ENCODE measurements at places on chromosomes 11 and 22.

DNA sequence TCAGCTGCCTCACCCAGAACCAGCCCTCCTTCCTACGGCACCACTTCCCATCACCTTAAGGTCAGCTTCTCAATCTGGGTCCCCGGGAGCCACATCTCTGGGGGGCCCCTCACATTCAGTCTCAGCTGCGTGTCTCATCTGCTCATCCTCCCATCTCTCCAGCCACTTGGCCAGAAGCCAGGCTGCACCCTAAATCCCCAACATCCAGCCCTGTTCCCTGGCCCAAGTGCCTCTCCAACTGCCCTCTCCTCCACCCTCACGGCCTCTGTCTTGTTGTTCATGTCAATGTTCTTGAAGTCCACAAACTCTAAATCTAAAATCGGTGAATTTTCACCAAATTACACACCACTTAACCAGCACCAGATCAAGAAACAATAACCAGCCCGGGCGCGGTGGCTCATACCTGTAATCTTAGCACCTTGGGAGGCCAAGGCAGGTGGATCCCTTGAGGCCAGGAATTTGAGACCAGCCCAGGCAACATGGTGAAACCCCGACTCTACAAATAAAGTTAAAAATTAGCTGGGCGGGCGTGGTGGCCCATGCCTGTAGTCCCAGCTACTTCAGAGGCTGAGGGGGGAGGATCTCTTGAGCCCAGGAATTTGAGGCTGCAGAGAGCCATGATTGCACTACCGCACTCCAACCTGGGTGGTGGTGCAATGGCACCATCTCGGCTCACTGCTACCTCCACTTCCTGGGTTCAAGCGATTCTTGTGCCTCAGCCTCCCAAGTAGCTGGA is 33.7 kb downstream of the A4GALT start:
- no peak for DNase-seq

DNA sequence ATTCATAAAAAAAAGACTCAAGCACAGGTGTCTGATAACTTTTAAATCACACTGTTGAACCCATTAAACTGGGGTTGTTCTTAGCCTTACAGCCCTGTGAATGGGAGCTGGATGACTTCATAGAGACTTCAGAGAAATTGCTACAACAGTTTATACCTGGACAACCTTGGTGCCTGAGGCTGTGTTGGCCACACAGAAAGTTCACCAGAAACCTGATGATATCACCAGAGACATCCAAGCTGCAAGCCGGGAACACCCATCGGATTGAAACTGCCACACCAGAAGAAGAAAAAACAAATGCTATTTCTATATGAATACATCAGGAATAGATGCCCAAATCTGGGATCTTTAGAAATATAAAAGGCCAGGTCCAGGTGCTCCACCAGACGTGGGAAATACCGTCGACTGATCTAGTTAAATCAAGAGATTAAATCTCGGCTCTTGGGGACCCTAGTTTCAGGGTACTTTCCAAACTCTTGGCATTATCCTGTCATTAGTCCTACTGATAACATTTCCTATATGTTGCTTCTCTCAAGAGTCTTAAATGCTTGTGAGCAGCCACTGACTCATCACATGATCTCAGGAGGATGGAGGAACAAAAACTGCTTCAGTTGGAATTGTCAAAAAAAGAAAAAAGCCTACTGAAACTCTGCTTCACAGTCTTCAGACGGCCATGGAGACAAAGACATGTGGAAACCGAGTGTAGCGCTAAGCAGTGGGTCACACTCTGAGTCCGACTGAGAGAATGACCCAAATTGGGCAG is 28.6 kb upstream of the APOL5 start:
- DNase-seq = no peak

DNA sequence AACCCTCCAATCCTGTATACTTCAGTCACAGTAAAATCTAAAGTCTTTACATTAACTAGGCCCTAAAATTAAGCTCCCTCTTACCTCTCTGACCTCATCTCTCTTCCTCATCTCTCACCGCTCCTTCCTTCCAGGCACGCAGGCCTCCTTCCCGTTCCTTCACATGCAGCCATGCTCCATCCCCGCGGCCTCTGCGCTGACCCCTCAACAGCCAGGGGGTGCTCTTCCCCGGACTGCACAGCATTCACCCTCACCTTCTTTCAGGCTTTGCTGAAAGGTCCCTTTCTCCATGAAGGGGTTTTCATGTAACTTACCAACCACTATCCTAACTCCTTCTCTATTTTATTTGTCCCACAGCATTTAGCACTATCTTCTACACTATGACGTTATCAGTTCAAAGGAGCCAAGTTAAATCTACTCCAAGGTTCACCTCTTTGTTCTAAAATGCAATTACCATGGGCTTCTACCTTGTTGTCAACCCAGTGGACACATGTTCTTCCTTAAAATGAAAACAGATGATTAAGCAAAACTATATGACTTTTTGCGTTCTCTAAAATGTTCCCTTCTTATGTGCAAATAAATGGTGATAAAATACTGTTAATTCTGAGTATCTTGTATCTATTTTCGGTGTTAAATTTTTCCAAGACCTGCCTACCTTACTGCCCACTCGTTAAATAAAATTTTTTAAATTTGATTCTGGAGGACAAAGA is 57.8 kb upstream of the APOA1 start:
- no peak for DNase-seq

GRCh38 chr22:32542677-32543357 is 68.2 kb downstream of the FBXO7 start:
- no peak for DNase-seq

GRCh38 chr11:35112056-35112845 is 26.7 kb upstream of the CD44 start:
- no peak for DNase-seq

DNA sequence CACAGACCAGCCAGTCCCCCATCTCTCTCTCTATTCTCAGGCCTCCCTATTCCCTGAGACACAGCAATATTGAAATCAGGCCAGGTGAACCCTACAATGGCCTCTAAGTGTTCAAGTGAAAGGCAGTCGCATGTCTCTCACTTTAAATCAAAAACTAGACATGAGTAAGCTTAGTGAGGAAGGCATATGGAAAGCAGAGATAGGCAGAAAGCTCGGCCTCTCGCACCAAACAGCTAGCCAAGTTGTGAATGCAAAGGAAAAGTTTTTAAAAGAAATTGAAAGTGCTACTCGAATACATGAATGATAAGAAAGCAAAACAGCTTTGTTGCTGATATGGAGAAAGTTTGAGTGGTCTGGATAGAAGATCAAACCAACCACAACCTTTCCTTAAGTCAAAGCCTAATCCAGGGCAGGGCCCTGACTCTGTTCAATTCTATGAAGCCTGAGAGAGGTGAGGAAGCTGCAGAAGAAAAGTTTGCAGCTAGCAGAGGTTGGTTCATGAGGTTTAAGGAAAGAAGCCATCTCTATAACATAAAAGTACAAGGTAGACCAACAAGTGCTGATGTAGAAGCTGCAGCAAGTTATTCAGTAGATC is 19.8 kb upstream of the MPZL2 start:
- no peak for DNase-seq

- no peak for DNase-seq
These were observed 238.9 kb downstream of the BRD1 start for GRCh38 chr22:49588739-49589138.

- no peak for DNase-seq
These were observed 409.6 kb downstream of the GUCY1A2 start for GRCh38 chr11:106608677-106609076.

- DNase-seq = no peak
These were observed 67.2 kb downstream of the ZC3H12C start for GRCh38 chr11:110160437-110160836.

DNA sequence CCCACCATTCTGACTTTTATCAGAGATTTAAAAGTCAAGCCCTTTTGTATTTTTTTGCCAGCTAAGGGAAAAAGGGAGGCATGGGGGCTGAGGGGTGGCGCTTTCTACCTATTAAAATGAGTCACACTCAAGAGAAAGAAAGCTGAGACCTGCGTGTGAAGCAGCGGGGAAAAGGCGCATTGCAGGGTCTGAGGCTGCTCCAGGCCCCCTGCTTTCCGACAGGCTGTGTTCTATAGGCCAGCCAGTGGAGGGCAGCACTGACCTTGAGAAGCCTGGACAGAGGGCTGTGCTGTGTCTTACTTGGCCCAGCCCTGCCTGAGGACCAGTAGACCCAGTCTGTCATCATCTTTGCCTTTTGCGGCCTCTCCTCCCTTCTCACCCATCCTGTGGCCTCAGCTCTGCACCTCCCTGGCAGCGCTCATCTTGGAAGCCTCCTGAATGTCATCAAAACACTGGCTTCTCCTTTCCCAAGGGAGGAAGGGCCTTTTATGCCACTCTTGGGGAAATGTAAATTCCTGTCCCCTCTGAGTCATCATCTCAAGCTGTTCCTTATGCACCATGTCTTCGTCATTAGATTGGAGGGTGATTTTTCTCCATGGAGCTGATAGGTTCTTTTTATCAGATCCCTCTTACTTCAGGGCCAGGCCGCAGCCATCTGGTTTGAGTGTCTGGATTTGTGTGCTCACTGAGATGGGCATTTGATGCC is 12.6 kb upstream of the MAPK8IP1 start:
- DNase-seq = no peak

DNA sequence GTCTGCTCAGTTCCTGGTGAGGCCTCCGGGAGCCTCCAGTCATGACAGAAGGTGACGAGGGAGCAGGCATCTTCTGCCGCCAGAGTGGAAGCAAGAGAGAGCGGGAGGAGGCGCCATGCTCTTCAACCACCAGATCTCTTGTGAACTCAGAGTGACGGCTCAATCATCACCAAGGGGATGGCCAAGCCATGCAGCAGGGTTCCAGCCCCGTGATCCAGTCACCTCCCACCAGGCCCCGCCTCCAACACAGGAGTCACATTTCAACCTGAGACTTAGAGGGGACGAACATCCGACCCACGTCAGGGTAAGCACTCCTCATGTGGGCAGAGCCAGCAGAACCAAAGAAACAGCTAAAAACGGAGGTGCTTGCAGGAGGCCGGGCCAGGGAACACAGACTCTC is 1470.5 kb downstream of the BRD1 start:
- DNase-seq = no peak

All from GM12864 (cell line).